ENCODE measurements at places on chromosomes 1 and 21. TPM values are rescaled to one million over a fixed set of nuclear protein-coding genes. Genes with fewer than 3 reads are reported as not detected.

Gene KDM1A
- 55.3 TPM for total RNA-seq

Gene HCRTR1
- total RNA-seq: 0.82 TPM

Gene KCNE1
- total RNA-seq: 0.64 TPM

Gene F11R
- total RNA-seq: 28.2 TPM

Gene KLHDC8A
- total RNA-seq: 0.31 TPM

Gene NOS1AP
- total RNA-seq: 3.5 TPM

Gene SMCP
- not detected for total RNA-seq

Gene RNU1-1
- under 0.01 TPM for total RNA-seq

Gene ERICH3
- total RNA-seq: not detected

Gene TMEM201
- 9.3 TPM for total RNA-seq

Gene SPRR2B
- total RNA-seq: not detected

Gene OR2G6
- total RNA-seq: not detected

Gene SH2D2A
- total RNA-seq: not detected

Gene ATPAF1
- 61.7 TPM for total RNA-seq

Gene GNG12
- total RNA-seq: 152 TPM

Gene GIPC2
- total RNA-seq: 2.2 TPM

Gene AMY2A
- not detected for total RNA-seq

Gene HYI
- 37.7 TPM for total RNA-seq

Gene BGLAP
- not detected for total RNA-seq

Gene ETS2
- total RNA-seq: 51.1 TPM

Gene PEAR1
- total RNA-seq: 7.0 TPM

Gene RO60
- 137 TPM for total RNA-seq

Gene SYT6
- not detected for total RNA-seq

Gene SPRR4
- not detected for total RNA-seq
